ENCODE measurements at places on chromosomes 5 and 9. TPM values are rescaled to one million over a fixed set of nuclear protein-coding genes. Genes with fewer than 3 reads are reported as not detected.

- no peak for DNase-seq
Measured at GRCh38 chr9:16026886-16027285, 474.0 kb downstream of the CCDC171 start.

DNA sequence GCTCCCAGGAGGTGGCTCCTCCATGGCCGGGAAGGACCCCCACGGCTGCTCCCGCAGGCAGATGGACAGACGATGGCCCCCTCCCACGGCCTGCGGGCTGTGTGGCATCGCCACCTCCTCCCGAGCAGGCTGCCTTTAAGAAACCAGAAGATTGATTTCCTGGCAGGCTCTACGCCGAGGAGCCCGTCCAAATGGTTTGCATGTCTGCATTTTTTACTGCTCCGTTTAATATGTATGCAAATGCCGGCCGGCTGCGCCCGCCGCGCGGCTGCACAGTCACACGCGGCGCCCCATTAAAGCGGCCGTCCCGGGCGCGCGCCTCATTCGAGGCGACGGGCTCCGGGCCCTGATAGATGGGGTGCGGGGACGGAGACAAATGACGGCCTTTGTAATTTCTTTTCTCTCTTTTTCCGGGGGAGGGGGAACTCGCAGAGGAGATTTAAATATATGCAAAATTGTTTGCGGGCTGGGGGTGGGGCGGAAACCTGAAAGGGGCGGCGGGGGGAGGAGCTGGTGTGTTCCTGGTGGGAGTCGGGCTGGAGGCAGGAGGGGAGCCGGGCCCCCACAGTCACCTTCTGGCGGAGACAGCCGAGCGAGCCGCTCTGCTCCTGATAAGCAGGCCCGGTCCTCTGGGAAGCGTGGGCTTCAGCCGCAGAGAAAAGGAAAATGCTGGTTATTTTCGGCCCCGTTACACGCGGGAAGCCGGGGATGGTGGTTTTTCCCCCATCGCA, 158.7 kb upstream of the IER5L start:
- DNase-seq: no peak

DNA sequence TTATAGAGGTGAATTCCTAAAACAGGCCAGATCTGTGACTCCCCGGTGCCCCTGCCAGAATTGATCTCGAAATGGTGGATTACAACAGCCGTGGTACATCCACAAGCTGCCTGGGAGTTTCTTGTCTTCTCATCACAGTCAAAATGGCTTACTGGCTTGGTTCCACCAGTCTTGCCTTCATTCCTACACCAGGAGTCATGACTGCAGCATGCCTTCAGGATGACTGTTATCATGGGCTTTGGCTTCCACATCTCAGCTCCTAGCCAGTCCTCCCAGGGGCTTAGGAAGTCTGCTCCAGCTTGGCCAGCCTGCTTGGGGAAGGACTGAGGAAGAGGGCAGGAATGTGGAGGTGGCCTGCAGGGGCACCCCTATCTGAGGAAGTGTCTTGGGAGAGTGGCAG, 132.9 kb upstream of the NR3C1 start:
- DNase-seq: no peak

Gene SOHLH1
- total RNA-seq: not detected

Gene CORO2A
- total RNA-seq: 0.64 TPM

Gene TAF11L10
- total RNA-seq: not detected

Gene PPIP5K2
- total RNA-seq: 34.7 TPM
